ENCODE measurements at places on chromosomes 16 and 17. TPM values are rescaled to one million over a fixed set of nuclear protein-coding genes. Genes with fewer than 3 reads are reported as not detected.

Gene JUP
- 30.8 TPM for total RNA-seq

Gene FASN
- 22.4 TPM for total RNA-seq

Gene KRTAP4-1
- not detected for total RNA-seq

Gene CAPNS2
- not detected for total RNA-seq

Gene SRR
- 10.5 TPM for total RNA-seq

Gene HOXB9
- total RNA-seq = 0.36 TPM

Gene TBC1D3G
- total RNA-seq = not detected

Data from ovary (tissue), 10 donors.